ENCODE measurements at places on chromosomes 1 and 21. TPM values are rescaled to one million over a fixed set of nuclear protein-coding genes. Genes with fewer than 3 reads are reported as not detected.

Gene CHRM3
- 41.7 TPM for total RNA-seq

Gene ZBTB7B
- 23.3 TPM for total RNA-seq

DNA sequence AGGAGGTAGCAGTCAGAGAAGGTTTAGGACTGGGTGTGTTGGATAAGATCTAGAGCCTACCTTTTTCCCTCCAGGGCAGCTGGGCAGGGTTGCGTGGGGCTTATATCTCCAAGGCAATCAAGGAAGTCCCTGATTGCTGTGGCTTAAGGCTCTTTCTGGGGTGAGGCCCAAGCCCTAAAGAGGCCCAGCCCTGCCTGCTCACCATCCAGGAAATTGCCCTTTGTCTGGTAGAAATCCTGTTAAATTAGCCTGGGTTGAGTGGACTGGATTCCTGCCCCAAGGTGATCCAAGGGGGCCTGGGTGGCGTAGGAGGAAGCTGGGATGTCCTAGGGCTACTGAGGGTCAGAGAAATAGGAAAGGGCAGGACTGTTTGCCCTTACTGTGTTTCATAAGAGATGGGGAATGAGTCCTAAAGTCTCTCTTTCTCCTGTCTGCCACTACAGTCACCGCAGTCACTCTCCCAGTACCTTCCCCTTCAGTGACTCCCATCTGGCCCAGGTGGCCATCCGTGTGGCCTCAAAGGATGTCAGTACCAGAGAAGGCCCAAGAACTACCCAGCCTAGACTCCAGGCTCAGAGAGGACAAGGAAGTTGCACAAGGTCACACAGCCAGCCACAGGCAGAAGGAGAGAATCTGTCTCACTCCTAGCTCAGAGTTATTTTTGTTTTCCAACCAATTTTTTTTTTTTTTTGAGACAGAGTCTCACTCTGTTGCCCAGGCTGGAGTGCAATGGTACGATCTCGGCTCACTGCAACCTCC, 25.8 kb downstream of the MFSD2A start:
- DNase-seq: no peak

- no peak for DNase-seq
These were observed 75.8 kb downstream of the RRAGC start for GRCh38 chr1:38783640-38784229.

DNA sequence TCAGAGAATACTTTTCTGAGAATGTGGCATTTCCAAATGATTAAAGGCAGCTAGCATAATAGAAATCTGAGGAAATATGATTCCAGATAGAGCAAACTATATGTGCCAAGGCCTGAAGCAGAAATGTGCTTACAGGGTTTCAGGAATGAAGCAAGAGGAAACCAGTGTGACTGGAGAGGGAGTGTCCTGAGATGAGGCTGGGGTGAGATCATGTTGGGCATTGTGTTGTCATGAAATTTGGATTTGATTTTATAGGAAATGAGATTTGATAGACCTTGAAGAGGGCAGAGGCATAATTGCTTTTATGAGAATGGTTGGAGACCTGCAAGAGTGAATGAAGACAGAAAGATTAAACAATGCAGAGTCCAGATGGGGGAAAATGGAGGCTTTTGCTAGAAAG, 338.1 kb upstream of the SNX7 start:
- DNase-seq: no peak

- DNase-seq: peak; percentile 50
These were observed 5.9 kb upstream of the PLEKHG5 start for GRCh38 chr1:6497215-6497866.

DNA sequence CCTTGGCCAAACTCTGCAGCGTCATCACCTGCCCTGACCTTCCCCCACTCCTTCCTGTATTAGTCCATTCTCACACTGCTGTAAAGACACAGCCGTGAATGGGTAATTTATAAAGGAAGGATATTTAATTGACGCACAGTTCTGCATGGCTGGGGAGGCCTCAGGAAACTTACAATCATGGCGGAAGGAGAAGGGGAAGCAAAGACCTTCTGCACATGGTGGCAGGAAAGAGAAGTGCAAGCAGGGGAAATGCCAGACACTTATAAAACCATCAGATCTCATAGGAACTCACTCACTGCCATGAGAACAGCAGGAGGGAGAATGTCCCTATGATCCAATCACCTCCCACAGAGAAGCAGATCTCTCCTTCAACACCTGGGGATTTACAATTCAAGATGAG, 408.5 kb downstream of the PTPRU start:
- DNase-seq: no peak

- DNase-seq: peak; percentile 72
These were observed 144.6 kb upstream of the TNR start for GRCh38 chr1:175887981-175888428.

DNA sequence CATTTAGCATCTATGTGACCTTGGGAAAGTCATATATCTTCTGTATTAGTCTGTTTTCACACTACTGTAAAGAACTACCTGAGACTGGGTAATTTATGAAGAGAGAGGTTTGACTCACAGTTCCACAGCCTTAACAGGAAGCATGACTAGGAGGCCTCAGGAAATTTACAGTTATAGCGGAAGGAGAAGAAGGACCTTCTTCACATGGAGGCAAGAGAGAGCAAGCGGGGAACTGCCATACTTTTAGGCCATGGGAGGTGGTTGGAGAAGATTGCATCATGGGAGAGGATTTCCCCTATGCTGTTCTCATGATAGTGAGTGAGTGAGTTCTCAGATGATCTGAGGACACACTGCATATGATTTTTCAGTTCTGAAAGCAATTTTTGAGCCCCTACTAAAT, 87.9 kb downstream of the CLEC20A start:
- DNase-seq: no peak

Measured in endothelial cell (in vitro differentiated cells).